ENCODE measurements at places on chromosomes 16 and 17.

- peak; percentile 77 for DNase-seq
These were observed 907 bp downstream of the TRAPPC2L start for GRCh38 chr16:88857728-88858339.

DNA sequence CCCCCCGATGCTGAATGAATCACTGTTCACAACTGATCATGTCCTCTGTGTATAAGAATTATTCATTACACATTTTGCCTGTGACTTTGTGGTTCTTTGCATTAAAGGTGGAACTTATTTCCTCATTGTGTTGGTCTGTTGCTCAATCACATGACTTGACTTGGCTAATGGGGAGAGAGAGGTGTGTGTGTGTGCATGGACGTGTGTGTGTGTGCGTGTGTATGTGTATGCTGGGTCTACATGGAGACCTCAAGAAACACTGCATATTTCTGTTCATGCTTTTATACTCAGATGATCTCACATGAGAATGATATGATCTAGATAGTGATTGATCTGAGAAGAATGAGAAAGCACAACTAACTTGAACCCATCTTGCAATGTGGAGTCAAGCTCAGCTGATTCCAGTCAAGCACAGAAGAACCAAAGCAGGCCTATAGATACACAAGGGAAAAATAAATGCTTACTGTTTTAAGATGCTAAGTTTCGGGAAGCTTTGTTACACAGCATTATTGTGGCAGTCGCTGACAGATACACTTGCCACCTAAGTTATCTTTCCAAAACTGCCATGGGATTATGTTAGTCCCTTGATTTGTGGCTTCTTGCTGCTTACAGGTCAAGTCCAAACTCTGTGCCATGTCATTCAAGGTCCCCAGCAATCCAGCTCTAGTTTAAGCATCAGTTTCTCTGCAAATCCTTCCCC is 167.9 kb upstream of the ZFHX3 start:
- no peak for DNase-seq

DNA sequence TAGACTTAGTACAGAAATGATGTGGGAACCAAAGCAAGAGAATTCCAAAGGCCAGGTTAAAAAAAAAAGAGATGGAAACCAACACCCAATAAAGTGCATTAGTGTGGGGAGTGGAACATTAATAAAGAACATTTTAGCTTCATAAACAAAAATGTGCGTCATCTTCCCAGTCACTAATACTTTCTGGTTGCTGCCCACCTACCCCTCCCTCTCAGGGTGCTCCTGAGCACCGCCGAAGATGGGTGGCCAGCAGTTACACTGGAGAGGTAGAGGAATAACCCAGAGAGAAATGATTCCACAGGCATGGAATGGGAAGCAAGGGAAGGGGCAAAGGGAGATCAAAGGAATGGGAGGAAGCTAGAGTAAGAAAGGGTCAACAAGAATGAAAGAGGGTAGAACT is 6.0 kb upstream of the CHD3 start:
- no peak for DNase-seq

GRCh38 chr17:4938688-4939545 is 929 bp downstream of the SLC25A11 start:
- DNase-seq = peak; percentile 31

DNA sequence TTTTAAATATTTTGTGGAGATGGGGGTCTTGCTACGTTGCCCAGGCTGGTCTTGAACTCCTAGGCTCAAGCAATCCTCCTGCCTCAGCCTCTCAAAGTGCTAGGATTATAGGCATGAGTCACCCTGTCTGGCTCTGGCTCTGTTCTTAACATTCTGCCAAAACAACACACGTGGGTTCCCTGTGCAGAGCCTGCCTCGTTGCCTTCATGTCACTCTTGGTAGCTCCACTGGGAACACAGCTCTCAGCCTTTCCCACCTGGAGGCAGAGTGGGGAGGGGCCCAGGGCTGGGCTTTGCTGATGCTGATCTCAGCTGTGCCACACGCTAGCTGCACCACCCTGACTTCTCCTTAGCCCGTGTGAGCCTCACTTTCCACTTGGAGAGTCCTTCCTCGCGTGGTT is 19.3 kb downstream of the CRISPLD2 start:
- no peak for DNase-seq

DNA sequence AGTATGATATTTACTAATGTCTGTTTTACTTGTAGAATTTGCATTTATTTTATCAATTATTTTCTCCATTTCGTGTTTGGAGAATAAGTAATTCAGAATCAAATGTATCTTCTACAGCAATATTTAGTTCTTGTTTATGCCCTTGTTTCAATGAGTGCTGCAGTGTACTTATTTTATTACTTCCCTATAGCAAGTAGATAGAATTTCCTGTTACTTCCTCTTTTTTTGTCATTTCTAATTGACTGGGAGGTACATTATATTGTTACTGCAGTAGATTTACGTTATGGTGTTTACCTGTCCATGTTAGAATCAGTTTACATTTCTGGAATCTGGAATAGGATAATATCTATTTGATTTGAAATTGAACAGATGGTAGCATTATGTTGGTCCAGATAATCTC is 71.2 kb downstream of the OMG start:
- no peak for DNase-seq

DNA sequence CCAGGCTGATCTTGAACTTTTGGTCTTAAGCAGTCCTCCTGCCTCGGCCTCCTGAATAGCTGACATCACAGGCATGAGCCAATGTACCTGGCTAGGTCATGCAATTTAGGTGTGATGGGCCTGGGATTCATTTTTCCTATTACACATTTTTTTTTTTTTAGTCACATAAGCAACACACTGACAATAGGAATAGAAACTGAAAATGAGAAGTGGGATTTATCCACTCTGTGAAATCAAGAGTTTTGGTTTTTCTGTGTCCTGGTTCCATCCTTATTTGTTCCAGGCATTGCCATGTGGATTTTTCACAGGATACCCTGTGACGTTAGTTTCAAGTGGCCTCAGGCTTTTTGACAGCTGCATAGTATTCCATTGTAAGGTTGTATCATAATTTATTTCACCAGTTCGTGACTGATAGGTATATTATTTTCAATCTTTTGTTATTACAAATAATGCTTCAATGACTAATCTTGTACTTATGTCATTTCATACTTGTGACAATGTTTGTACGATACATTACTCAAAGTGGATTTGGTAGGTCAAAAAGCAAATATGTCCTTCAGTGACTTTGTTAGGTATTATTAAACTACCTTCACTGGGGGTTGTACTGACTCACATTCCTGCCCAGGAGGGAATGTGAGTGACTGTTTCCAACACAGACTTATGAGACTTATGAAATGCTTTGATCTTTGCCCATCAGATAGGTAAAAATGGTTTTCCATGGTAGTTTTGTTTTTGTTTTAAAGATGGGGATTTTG is 10.6 kb downstream of the ADCY7 start:
- DNase-seq = no peak

DNA sequence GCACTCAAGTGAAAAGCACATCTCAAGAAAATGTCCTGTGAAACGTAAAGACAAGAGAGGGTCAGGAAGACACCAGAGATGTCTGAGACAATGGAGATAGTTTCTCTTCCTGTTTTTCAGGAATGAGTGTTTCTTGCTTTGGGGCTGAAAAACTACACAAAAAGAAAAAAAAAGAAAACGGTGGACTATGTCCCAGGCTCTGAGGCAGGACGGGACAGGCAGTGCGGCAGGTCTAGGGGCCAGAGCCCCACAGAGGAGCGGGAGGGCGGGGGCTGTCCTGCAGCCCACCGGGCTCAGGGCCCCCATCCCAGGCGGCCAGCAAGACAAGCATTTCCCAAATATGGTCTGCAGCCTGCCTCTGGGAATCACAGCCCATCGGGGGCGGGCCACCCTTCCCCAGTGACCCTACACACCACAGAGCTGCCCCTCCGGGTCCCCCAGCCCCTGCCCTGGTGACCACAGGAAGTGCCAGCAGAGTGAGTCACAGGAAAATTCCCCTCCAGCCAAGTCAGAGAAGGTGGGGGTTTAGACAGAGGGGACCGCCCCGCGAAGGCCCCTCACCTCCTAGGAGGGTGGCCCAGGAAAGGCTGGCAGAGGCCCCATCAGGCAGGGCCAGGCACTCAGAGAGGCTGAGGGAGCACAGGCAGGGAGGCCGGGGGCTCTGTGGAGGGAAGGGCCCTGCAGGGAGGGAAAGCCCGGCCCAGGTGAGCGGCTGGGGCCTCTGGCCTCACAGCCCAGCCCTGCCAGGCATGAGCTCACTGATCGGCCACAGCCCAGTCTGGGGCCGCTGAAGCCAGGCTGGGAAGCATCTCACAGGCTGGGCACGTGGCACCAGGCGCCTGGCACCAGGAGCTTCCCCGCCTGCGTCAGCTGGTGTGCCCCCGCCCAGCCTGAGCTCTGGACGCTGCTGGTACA is 6.3 kb downstream of the BCAR1 start:
- no peak for DNase-seq

- no peak for DNase-seq
These were observed 58.1 kb downstream of the TOX3 start for GRCh38 chr16:52488837-52489289.

DNA sequence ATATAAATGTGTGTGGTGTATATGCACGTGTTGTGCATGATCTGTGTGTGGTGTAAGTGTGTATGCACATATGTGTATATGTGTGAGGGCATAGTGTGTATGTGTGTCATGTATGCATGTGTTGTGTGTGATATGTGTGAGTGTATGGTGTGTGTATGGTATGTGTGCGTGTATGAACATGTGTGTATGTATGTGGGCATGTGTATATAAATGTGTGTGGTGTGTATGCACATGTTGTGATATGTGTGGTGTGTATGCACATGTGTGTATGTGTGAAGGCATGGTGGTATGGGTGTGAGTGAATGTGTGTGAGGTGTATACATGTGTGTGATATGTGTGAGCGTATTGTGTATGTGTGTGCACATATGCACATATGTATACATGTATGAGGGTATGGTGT is 198.7 kb downstream of the RBFOX3 start:
- DNase-seq = no peak

GRCh38 chr17:1323336-1323735 is 43.9 kb downstream of the TRARG1 start:
- DNase-seq = peak; percentile 71

- no peak for DNase-seq
These were observed 20.2 kb downstream of the MBTPS1 start for GRCh38 chr16:84096447-84097005.

- DNase-seq = peak; percentile 31
These were observed 628 bp downstream of the GABARAPL2 start for GRCh38 chr16:75566758-75567255.

GRCh38 chr16:2511996-2512734 is 1.6 kb upstream of the ATP6V0C start:
- no peak for DNase-seq

DNA sequence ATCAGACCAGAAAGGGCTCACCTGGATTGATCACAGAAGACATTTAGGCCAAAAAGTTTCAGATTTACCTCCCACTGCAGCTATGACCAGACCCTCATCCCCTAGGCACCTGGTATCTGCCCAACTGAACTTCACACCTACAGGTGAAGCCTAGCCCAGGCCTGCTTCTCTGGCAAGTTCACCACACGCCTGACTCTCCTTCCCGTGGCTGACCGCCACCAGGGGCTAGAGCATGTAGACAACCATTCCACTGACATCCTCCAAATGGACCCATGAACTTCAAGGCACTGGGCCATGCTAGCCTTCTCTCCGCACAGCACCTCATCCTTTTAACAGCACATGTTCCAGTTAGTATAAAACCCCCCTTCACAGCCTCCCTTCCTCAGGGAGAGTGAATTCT is 18.8 kb downstream of the ZCCHC14 start:
- no peak for DNase-seq

DNA sequence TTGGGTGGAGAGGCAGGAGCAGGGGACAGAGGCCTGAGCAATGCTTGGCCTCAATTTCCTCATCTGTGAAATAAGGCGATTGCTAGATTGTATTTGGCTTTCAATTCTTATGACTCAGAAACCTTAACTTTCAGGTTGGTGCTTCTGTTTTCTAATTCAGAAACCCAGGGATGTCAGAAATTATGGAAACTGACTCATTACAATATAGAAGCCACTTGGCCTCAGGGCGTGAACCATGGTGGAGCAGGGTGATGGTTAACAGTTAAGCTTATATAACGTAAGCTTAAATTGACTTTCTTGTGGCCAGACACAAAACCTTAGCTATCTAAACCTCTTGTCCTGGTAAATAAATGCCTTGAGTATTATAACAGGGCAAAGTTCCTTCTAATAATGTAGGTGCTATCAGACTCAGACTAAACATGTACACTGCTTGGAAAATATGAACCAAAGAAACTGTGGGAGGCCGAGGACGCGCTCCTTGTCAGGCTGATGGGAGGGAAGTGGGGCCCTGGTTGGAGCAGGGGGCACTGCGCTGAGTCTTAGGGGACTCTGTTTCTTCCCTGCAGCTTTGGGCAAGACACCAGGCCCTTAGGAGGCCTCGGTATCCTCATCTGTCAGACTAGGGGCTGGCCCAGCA is 17.1 kb upstream of the SREBF1 start:
- no peak for DNase-seq

- DNase-seq = no peak
These were observed 14.1 kb downstream of the AKAP1 start for GRCh38 chr17:57099165-57099564.

DNA sequence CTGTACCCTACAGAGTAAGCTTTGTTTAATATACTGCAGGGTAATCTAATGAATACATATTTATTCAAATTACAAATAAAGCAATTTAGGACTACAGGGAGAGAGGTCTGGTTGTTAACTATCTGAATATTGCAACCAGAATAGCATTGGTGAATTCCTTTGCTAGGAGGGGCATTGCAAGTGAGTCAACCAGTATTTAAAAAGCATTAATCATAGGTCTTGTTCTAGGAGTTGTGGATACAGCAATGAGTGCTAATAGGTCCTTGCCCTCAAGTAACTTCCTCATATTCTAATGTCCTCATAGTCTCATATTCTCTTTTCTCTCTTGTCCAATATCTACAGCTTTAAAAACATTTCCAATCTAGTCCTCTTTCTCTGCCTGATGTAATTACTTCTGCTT is 531.4 kb downstream of the CDH11 start:
- no peak for DNase-seq

GRCh38 chr16:1362807-1363206 is 11.1 kb downstream of the GNPTG start:
- no peak for DNase-seq

DNA sequence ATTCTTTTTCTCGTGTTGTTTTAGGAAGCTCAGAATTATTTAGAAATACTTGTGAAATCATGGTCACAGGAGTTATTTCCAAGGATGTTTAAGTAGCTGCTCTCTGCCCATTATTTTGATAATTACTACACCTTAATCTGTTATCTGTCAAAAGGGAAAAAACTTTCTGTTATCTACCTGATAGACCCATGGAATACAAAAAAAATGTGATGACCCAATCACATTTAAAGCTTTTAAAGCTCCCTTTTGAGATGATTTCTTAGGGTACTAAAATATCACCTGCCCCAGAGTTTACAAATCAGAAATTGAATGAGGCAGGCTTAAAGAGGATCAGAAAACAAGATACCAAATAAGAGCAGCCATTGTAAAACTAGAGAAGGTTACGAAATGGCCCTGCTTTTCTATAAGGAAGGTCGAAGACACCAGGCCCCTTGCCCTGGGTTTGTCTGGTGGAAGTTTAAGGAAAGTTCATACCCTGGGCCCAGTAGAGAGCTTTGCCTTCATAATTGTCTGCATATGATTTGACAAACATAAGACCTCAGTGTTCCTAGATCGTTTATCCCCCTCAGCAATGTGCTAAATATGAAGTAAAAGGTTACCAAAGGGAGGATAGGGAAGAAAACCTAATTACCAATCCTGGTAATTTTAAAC is 149.9 kb upstream of the TBX2 start:
- DNase-seq = no peak

Measured in RPMI8226 (cell line).